Liver (tissue), 10 donors: ENCODE measurements at places on chromosomes 16 and 17.

- peak; percentile 64 for DNase-seq
Measured at GRCh38 chr17:77392376-77393273, 251.9 kb downstream of the SEC14L1 start.

GRCh38 chr17:1486802-1487695 is 5.4 kb downstream of the MYO1C start:
- DNase-seq, result peak; percentile 73

- DNase-seq, result no peak
Measured at GRCh38 chr16:59216291-59216690, 482.2 kb upstream of the GOT2 start.

DNA sequence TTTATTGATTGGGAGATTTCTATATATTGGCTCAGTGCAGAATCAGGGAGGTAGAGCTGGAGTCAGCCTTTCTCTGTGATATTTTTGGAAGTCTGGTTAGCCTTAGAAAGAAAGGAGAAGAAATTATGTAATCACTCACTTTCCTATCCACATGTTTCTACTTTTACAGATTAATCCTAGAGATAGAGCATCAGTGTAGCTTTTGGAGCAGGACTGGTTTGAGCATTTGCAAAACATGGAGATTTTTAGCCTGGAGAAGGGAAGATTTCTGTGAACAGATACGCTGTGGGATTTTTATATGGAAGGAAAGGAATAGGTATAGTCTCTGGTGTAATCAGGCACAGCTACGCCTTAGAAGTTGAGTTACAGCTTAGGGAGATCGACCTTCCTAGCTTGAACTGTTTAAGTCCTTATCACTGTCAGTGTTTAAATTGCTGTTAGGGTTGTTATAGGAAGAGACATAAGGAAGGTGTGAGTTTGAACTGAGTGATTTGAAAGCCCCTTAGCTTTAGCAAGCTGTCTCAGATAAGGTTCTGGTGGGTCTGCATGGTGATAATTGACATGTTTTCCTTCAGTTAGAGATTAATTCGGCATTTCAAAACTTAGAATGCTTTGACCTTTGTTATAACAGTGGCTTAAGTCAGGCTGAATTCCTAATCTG is 20.5 kb downstream of the METTL9 start:
- DNase-seq, result no peak

GRCh38 chr16:56793492-56793891 is 63.6 kb downstream of the NUP93 start:
- DNase-seq, result no peak

- no peak for DNase-seq
Measured at GRCh38 chr17:73311428-73311780, 397 bp downstream of the CDC42EP4 start.

DNA sequence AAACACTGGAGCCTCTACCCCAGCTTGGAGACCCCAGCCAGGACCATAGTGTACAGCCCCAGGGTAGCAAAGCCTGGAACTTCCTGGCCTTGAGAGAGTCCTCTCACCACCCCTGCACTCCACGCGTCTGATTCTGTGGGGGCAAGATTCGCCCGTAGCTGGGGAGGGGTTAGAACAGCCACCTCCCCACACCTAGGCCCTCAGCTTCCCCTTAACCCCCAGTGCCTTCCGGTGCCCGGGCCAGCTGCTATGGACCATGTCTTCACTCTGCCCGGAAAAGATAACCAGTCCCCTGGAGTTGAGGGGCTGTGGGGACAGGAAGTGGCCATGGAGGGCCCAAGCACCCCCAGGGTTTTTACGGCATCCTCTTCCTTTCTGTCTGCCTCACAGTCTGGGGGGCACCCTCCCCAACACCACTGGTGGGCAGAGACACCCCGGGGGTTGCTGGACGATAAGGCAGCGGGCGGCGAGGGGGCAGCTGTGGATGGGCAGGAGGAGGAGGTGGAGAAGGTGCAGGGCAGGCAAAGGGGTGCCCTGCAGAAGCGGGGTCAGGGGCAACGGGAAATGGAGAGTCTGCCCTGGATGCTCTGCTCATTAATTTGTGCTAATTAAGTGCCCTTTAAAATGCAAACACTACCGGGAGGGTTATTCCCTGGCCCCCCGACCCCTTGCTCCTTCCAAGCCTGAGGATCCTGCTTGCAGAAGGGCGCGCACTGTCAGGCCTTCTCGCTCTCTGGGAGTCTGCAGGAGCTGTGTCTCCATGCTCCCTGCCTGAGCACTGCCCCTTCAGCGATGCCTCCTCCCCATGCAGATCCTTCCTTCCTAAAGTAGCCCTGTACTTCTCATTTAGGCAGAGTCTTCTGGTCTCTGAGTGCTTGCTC is 2.4 kb downstream of the PRSS27 start:
- no peak for DNase-seq

DNA sequence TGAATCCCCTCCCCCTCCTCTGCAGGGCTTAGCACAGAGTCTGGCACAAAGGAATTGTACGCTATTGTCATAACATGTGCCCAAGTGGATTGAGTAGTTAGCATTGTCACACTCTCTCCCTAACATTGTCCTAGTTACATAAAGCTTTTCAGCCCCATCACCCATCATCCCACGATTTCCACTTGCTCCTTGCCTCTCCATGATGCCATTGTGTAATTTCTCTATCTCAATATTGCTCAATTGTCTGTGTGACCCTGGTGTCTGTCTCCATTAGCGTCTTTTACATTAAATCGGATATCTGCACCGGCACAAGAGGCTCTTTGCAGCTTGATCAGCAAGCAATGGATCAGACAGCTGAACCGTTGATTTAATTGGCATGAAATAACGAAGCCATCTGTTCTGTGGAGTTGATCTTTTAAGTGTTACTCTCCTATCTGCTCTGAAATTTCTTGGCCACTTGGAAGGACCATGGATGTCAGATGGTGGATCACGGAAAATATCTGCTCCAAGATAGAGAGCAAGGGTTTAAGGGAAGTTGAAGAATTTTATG is 77.0 kb upstream of the HS3ST4 start:
- no peak for DNase-seq

DNA sequence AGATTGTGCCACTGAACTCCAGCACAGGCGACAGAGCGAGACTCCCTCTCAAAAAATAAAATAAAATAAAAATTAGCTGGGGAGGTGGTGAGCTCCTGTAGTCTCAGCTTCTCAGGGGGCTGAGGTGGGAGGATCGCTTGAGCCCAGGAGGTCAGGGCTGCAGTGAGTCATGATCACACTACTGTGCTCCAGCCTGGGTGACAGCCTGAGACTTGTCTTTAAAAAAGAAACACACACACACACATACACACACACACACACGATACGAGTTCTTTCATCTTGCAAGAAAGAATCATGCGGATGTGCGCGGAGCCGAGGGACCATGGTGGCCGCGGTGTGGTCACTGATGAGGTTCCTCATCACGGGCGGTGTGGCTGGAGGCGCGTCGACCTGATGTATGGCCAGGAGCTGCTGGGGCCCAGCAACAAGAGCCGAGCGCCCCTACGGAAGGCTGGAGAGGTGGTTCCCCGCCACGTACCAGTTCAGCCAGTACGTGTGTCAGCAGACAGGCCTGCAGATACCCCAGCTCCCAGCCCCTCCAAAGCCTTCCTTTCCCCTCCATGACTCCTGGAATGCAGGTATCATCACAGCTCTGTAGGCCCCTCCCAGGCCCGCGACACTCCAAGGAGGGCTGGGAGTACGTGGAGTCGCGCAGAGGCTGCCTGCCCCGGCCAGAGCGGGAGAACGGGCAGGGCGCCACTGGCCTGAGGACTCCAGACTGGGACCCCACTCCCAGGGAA is 20.7 kb downstream of the NXN start:
- DNase-seq, result no peak

GRCh38 chr16:14635395-14636165 is 2.8 kb downstream of the BFAR start:
- no peak for DNase-seq

- DNase-seq, result no peak
Measured at GRCh38 chr16:57622361-57623250, 5.8 kb upstream of the ADGRG1 start.

DNA sequence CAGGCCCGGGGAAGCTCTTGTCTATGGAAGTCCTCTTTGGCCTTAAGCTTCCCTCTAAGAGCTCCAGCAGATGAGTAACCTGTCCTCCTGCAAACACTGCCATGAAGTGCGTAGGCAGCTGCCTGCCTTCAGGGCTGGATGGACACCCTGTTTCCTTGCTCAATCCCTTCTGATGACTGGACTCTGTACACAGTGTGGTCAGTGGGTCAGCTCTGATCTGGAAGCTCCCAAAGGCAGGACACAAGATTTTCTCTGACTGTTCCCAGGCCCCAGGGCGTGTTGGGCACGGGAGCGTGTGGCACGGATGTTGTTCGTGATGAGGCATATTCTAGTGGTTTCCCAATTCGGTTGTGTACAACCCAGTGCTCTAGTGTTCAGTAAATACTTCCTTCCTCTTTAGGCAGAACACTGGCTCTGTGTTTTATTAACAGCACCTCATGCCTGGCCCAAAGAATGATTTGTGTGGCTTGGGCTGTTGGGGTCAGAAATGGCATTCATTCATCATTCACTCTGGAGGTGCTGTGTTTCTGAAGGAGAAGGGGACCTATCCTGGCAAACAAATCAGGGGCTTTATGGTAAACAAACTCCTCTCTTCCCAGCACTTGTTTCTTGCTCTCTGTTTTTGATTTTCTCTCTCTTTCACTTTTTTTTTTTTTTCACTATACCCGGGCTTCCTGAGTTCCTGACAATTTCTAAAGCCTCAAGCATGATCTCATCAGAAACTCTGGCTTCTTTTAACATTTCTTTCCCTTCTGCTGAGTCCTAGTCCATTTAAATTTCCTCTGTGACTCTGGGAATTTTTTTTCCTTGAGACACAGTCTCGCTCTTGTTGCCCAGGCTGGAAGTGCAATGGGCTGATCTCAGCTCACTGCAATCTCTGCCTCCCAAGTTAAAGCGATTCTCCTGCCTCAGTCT is 12.0 kb upstream of the RNF157 start:
- peak; percentile 38 for DNase-seq

GRCh38 chr16:4070936-4071335 is 45.3 kb downstream of the ADCY9 start:
- no peak for DNase-seq

DNA sequence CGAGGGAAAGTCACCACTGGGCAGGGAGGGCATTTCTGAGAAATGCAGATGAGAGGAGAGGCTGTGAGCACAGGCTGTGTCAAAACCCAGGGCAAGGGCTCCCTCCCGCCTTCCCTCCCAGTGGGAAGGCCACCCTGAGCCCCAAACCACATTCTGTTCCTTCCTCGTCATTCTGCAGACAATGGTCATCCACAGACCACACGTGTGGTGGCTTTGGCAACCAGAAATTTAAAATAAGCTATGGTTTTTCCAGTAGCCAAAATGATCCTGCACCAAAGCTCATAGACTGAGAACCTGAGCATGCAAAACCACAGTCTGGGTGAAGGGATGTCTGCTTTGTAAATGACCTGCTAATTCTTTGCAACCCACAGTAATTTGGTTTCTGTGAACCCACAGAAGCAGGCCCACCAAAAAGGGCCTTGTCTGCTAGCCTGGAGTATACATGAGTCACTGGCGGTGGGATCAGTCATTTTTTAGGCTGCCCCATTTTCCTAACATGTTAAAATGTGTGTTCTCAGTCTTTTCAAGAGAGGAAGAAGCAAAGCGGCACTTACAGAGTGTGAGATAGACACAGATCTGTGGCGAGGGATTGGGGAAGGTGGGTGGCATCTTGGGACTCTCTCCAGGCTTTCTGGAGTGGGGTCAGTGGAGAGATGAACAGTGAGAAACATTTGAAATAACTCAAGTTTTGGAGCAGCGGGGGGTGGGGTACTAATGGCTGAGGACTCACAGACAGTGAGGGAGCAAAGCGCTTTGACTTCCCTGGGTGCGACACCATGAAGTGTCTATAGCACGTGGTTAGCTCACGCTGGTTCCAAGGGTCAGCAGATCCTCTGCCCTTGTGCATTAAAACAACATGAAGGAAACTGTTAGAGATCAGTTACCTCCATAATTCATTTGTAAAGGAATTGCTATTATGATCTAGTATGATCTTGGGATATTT is 20.5 kb downstream of the GRB7 start:
- no peak for DNase-seq

DNA sequence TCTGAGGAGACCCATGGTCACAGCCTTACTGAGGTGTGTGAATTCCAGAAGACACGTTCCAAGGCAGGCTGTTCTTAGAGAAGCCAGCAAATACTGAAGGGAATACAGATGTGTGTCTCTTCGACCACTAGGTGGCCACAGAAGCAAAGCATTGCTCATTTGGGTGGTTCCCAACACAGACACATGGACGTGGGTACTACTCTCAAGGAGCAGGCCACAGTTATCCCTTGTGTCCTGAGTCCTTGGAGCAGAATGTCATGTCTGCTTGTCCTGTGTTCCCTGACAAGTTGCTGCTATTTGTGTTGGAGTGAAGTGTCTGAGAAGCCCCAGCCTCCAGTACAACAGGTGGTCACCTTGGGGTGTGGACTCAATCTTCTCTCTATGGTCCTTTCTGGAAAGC is 30.3 kb downstream of the HMOX2 start:
- DNase-seq, result peak; percentile 52

DNA sequence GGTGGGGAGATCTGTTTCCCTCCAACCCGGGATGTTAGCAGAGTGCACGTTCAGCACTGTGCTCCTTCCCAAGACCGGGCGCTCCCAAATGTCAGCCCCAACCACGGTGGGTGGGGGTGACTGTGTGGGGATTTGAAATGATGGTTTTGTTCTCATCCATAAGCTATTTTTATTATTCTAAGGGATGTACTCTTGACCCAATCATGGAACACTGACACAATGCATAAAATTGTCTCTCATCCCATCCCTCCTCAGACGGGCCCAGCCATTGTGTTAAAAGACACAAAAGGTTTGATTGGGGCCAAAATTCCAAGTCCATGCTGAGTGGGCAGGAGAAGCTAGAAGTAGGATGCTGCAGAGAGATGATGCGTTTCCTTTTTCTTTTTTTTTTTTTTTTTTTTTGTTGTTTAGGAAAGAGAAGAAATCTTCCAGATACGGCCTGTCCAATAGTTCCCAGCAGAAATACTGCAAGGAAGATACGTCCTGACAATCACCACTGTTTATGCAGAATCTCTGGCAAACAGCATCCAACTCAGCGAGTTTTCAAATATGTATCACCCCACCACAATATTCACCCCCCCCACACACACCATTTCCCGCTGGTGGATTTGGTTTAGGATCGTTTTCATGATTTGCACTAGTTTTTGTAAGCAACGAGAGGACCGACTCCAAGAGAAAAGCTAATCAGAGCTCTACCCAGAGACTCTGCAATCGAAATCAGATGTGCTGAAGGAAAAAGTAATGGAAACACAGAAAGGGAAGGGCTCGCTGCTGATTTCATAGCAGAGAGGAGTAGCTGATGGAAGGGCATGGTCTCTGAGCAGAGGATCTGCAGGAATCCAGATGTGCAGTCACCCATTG is 163.5 kb upstream of the DYNLRB2 start:
- no peak for DNase-seq

GRCh38 chr17:36947922-36948716 is 635 bp upstream of the AATF start:
- no peak for DNase-seq

- no peak for DNase-seq
Measured at GRCh38 chr16:64153718-64154117, 968.1 kb downstream of the CDH11 start.
